Heart right ventricle (tissue), 16 donors: ENCODE measurements at places on chromosomes 5 and 9. TPM values are rescaled to one million over a fixed set of nuclear protein-coding genes. Genes with fewer than 3 reads are reported as not detected.
A peak's percentile ranks its signal among the peaks of the same experiment; 100 is the strongest.

DNA sequence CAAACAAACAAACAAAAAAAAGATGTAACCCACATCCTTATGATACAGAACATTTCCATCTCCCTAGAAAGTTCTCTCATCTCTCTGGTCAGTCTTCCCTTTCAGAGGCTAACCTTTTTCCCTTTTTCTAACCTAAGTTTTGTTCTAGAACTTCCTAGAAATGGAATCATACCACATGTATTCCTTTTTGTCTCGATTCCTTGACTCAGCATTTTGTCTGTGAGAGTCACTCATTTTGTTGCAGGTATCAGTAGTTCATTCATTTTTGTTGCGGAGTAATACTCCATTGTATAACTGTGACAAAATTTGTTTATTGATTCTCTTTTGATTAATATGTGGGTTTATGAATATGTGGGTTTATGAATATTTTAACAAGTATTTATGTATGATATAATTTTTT lies 400.0 kb upstream of the PDE4D start:
- no peak for DNase-seq

GRCh38 chr5:62029303-62029702 lies 276.7 kb upstream of the KIF2A start:
- no peak for DNase-seq

DNA sequence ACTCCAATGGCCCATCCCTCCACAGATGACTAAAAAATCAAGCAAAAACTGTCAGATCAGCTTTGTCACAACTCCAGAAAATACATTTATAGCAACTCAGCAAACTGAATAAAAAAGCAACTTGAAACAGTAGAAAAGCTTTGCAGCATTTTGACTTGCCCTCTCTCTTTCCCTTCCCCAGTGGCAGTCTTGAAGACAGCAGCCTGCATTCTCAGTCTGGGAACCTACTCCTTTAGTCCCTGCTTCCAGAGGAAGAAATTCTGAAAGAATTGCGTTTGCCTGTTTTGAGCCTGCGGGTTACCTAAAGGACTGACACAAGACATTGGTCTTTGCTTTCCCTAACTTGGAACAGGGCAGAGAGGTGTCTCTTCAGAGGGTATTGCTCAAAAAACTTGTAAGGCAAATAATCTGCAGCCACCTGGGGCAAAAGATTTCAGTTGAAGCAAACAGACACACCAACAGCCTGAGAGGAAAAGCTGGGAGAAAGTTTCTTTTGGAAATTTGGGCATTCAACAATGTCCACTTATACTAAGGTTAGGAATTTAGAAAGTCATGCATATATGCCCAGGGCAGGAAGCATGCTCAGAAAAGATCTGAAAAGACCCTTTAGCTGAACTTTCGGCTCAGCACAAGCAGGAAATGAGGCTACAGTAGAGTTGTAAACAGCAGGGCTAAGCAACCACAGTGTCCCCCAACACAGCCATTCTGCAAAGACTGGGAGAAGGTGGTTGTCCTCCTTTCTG lies 15.2 kb upstream of the SLC35D2 start:
- DNase-seq = no peak

DNA sequence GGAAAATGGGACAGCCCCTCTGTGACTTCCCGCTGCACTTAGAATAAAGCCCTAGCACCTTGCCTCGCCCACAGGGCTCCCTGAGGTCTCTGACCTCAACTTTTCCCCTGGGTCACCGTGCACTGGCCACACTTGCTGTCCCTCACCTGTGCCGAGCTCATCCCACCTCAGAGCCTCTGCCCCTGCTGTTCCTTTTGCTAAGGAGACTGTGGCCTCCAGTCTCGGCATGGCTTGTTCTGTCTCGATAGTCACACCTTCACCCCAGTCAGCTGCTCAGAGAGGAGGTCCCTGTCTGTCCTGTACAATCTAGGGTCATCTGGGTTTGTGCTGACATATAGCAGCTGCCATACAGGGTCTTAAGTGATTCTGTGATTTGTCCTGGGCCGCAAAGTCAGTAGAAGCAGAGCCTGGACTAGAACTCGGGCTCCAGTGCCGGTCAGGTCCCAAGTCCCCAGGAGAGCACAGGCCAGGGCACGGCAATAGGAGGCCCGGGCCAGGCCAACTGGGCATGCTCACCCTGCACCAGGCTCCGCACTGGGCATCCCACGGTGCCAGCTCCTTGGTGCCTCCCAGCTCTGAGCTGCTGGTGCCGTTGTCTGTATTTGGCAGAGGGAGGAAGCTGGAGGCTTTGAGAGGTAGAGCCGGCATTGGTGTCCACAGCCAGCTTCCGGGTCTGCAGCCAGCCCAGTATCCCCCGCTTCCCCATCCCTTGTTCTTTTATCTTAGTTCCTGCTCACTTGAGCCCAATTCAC lies 35.2 kb downstream of the NCS1 start:
- no peak for DNase-seq

- DNase-seq = peak; percentile 75
Observed at GRCh38 chr9:70609542-70610286, 195.3 kb upstream of the KLF9 start.

- no peak for DNase-seq
Observed at GRCh38 chr5:34844106-34844505, 5.1 kb downstream of the TTC23L start.

GRCh38 chr9:88177371-88177770 lies 39.1 kb upstream of the SPATA31C2 start:
- no peak for DNase-seq

RARS1 gene
- polyA plus RNA-seq = 41.1 TPM

- no peak for DNase-seq
Observed at GRCh38 chr5:115657881-115658233, 32.0 kb upstream of the TMED7 start.

DNA sequence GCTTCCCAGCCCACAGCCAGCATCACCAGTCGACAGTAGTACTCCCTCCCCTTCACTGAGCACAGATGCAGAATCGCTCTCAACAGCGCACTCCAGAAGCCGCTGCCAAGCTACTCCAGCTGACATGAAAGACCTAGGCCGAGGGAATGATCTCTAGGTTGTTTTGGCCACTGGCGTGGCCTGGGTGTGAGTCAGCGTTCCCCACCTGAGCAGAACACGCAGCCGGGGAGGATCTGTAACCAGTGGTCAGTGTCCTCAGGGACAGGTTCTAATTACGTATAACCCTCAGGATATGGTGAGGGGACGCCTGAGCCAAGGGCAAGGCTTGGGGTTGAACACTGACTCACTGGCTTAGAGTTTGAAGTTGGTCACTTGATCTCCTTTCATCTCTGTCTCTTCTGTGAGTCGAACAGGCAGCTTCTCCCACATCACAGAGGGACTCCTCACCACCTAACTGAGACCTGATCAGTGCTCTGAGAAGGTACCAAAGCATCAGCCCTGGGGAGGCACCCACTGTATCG lies 76.9 kb upstream of the IL17B start:
- DNase-seq = peak; percentile 64

IFNK gene
- not detected for polyA plus RNA-seq

PTGES2 gene
- 147 TPM for polyA plus RNA-seq

TIGD6 gene
- polyA plus RNA-seq = 2.1 TPM

GRCh38 chr5:163532171-163533084 lies 27.0 kb downstream of the MAT2B start:
- DNase-seq = no peak

DNA sequence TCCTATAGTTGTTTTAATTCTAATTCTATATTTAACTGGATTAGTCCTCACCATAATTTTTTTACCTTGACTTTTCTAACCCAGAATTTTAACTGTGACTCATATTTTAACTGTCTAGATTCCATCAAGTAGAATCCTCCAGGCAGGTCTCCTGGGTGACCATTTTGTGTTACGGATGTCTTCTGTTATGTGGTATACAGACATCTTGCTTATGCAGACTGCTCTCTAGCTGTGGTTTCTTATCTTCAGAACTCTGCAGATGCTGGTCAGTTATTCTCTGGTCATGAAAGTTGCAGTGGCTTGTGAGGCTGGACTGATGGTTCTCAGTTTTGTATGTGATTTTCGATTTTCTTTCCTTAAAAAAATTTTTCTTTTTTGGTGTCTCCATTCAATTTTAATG lies 139.4 kb downstream of the ATG10 start:
- DNase-seq = no peak
